ENCODE measurements at places on chromosomes 11 and 22.
A peak's percentile ranks its signal among the peaks of the same experiment; 100 is the strongest.

- DNase-seq = no peak
These were observed 41.7 kb upstream of the PRDM11 start for GRCh38 chr11:45104790-45105084.

GRCh38 chr11:74162681-74163467 lies 7.9 kb downstream of the C2CD3 start:
- no peak for DNase-seq

- no peak for DNase-seq
These were observed 149.1 kb upstream of the RASSF10 start for GRCh38 chr11:12859872-12860657.

DNA sequence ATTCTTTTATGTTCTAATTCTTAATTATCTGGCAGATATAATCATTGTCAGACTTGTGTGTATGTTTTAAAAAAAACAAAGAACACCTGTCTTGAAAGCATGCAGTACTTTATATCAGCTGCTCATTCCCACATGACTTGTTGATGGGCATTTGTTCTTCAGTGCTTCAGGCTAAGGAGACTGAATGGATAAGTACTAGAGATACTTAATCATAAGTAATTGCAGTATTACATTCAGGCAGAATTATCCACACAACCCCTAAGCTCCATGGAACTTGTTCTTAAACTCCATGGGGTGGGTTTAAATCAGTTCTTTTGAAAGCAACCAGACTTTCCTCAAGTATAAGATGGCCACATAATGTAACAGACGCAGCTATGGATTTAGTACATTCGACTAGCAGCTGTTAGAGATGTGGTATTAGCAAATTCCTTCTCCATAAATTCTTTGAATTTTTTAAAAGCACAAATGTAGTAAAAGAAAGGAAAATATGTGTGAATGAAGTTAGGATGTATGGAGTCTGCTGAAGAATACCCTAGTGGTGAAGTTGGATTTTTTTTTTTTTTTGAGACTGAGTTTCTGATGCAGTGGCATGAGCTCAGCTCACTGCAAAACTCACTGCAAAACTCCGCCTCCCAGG lies 3.0 kb downstream of the JAM3 start:
- DNase-seq = no peak

DNA sequence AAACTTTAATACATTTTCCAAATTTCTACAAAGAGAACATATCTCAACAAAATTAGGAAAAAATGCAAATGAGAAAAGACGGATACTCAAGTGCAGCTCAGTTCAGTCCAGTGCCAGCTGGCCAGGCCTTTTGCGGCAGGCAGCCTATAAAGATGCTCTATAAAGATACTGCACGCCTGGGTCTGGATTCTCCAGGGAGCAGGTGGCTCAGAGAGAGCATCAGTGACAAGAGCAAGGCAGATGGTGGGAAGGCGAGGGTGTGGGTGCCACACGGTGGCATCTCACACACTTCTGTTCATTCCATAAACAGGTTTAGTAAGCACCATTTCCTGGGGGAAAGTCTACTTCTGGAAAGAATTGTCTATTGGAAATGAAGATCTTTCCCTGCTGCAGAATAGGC lies 18.1 kb upstream of the SCN3B start:
- DNase-seq = no peak

DNA sequence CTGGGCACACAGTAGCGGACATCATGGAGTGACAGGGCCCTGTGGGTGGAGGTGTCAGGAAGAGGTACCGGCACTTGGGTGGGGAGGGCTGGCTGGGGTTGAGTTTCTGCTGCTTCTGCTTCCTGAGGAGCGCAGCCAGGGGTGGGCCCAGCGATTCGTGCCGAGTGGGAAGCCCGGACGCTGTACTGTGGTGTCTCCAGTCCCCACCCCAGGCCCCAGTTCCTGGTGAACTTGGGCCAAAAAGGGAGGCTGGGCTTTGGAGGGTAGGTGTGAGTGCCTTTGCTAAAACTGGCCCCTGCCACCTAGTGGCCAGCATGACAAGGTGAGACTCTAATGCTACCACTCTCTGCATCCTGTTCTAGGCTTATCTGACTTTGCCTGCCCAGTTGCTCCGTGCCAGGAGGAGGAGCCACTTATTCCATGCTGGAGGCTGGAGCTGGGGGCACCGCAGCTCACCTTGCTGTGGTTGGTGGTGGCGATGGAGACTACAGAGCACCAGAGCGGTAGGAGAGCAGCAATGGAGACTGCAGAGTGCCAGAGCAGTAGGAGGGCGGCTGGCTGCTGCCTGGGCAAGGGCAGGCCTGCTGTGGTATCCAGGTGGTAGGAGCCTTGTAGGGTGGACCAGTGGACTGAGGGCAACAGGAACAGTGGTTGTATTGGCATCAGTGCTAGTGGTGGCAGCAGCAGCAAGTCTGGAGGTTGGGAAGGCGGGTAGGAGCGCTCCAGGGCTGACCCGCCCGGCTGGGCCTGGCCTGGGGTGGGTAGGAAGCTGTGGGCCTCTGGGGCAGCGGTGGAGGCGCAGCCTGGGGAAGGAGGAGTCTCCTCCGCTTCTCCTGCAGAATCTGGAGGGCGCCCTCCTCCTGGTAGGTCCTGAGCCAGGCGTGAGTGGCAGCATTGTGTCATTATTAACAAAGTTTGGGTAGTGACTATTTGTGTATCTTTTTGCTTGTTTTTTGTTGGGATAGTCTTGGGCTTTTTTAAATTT lies 2.2 kb upstream of the RFPL2 start:
- no peak for DNase-seq

- no peak for DNase-seq
These were observed 36.1 kb downstream of the RELT start for GRCh38 chr11:73412308-73412707.

DNA sequence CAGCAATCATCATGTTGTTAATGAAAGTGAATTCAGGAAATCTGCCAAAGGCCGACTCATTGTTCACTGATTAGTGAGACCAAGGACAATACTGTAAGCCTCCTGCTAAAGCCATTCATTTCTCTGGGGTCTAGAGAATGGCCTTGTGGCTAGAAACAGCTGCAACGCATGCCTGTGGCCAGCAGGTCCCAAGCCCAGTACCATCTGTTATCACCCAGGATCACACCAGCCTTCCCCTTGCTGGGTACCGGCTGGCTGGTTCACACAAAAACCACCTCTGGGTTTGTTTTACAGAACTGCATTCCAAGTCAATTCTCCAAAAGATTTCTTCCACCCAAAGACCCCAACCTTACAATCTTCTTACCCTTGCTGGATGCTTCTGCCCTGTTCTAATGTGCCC lies 1.1 kb downstream of the PLAAT5 start:
- DNase-seq = no peak

GRCh38 chr11:27215471-27216269 lies 147.3 kb downstream of the CCDC34 start:
- no peak for DNase-seq

DNA sequence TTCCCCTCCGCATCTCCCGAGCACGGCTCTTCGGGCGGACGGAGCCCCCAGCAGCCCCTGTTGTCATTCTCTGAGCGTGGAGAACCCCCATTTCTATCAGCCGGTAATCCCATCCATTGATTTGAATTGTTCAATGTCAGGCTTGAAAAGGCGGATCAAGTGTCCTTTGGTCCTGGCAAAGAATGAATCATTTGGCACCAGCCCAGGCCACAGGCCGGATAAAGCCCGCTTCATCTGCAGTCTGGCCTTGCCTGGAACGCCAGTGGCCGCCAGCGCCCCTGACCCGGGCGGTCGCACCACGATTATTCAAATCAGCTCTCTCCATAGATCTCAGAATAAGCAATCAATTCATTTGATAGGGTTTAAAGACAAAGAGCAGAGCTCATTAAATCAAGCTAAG lies 188.9 kb downstream of the BRD1 start:
- peak; percentile 17 for DNase-seq

GRCh38 chr11:67352546-67353316 lies 615 bp downstream of the POLD4 start:
- DNase-seq = no peak

DNA sequence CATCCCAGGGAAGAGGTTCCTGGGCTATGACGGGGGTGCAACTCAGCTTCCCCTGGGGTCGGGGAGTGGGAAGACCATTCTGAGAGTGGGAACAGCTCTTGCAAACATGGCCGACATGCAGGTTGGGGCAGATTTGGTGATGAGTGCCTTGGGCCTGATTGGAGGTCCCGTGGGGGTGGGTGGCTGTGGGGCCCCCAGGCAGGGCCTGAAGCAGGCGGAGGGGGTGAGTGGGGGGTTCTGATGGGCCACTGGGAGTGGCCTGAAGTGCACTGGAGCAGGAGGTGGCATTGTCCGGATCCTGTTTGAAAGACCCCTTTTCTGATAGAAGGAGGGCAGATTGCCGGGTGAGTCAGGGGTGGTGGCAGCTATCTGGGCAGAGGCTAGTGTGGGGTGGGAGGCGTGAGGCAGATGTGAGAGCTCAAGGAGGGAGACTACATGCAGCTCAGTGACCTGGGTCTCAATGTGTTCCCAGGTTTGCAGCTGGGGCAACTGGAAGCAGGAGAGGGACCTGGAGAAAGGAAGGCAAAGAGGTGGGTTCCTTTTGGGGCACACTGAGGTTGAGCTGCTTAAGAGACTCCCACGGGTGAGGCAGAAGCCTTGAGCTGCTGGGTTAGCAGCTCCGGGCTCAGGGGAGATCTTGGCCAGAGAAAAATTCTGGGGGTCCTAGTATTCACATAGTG lies 15.1 kb downstream of the MYEOV start:
- no peak for DNase-seq

- peak; percentile 49 for DNase-seq
These were observed 361 bp downstream of the SRPRA start for GRCh38 chr11:126268361-126268707.

DNA sequence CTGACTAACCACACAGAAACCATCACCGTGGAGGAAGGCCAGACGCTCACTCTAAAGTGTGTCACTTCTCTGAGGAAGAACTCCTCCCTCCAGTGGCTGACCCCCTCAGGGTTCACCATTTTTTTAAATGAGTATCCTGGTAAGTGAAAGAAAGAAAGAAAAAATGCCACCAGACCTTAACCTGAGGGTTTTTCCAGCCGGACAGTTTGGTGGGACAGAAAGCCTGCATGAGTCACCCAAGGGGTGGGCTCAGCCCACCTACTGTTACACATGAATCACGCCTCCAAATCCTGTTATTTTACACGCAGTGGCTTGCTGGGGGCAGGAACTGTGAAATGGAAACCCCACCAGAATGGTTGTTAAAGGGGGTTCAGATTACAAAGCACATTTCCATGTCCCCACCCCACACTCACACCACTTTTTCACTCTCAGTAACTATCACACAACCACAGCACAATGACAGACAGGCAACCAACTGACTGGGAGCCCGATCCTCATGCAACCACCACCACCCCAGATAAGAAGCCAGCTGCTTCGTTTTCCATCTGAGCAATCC lies 11.9 kb downstream of the CRTAM start:
- no peak for DNase-seq

GRCh38 chr11:94653561-94653960 lies 86.4 kb downstream of the PIWIL4 start:
- no peak for DNase-seq

DNA sequence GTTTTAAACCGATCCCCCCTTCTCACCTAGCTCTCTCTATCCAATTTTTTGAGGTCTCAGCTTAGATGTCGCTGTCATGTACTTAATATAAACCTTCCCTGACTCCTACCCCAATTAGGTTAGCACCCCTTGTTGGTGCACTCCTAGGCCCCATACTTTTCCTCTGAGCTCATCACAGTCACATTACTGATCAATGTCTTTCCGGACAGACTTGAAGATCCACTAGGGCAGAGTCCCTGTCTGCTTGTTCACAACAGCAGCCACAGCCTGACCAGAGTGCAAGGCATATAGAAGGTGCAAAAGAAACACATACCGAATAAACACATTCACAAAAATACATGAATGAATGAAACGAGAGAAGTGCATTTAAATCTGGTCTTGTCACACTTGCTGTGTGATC lies 261.0 kb upstream of the NARS2 start:
- DNase-seq = no peak

GRCh38 chr22:30297991-30298701 lies 8.8 kb upstream of the CASTOR1 start:
- DNase-seq = no peak

- DNase-seq = peak; percentile 40
These were observed 15.1 kb upstream of the CYTH4 start for GRCh38 chr22:37267135-37267587.

DNA sequence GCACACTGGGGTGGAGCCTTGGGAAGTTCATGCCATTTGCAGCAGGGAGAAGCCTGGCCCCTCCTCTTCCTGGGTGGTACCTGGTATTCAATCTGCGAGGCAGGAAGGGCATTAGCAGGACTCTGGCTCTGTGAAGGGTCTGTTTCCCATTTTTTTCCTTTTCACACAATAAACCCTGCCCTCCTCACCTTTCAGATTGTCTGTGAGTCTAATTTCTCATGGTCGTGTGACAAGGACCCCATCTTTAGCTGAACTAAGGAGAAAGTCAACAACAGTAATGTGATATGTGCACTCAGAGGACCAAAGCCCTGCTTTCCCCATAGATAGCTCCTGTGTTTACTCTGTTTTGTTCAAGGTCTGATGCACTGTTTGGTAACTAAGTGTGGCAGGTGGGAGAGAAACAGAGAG lies 26.6 kb upstream of the CASP4 start:
- no peak for DNase-seq

GRCh38 chr22:39150848-39151215 lies 1.6 kb downstream of the CBX7 start:
- DNase-seq = no peak

DNA sequence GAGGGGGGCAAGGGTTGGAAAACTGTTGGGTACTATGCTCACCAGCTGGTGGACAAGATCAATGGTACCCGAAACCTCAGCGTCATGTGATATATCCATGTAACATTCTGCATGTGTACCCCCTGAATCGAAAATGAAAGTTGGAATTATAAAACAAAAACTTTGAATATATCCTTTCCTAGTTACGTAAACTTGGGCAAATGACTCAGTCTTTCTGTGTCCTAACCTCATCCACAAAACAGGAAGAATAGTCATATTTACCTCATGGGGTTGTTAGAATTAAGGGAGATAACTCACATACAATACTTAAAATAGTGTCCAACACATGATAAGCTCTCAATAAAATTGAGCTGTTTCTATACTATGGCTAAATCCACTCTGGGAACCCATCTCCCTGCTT lies 620.1 kb upstream of the KIRREL3 start:
- peak; percentile 6 for DNase-seq

DNA sequence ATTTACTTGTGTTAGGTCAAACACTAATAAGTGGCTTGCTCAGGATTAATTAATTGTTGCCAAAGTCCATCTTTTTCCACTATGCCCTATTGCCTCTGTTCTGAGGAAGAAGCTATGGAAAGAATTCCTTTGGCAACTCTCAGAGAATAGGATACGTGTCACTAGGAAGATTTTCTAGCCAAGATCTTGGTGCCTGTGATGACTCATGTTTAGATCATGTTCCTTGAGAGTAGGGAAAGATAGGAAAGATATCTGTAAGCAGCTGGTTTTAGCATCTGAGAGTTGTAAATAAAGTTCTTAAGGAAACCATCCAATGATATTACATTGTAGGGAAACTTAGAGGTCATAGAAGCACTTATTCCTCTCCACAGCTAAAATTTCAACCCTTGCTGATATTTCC lies 15.7 kb downstream of the SLN start:
- peak; percentile 77 for DNase-seq

- no peak for DNase-seq
These were observed 2.4 kb downstream of the FUT4 start for GRCh38 chr11:94546162-94546470.

Measured in RWPE1 (cell line).